ENCODE measurements at places on chromosomes 3 and 15.

- no peak for DNase-seq
These were observed 262.1 kb downstream of the NAALADL2 start for GRCh38 chr3:175121225-175121624.

GRCh38 chr15:57401546-57401945 lies 25.2 kb downstream of the CGNL1 start:
- no peak for DNase-seq

- no peak for DNase-seq
These were observed 84.0 kb upstream of the CACNA2D3 start for GRCh38 chr3:54038391-54038790.

DNA sequence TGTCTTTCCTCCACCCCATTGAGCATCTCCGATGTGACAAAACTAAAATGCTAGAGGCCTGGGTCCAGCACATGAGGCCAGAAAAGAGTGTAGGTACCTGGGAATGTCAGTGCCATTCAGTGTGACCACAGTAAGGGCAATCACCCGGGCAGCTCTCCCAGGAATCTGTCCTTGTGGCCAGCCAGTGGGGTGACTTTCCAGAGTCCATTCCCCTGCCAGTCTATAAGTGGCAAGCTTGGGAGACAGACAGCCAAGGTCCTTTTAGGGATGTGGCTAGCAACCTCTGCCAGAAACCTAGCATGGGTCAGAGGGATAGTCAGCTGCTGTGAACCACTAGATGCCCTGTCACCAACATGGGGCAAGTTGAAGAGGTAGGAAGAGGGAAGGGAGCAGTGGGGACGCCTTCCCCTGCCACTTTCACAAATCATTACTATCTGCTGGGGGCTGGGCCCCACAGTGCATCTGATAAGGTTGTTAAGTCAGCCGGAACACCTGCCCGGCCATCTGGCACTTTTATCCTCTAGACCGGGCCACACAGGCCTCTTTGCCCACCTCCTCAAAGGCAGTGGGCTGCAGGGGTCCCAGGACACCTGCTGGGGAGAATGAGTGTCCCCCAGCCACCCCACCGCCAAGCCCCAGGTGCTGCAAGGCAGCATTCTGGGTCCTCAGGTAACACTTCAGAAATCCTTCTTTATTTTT lies 24.8 kb upstream of the DET1 start:
- DNase-seq = no peak

DNA sequence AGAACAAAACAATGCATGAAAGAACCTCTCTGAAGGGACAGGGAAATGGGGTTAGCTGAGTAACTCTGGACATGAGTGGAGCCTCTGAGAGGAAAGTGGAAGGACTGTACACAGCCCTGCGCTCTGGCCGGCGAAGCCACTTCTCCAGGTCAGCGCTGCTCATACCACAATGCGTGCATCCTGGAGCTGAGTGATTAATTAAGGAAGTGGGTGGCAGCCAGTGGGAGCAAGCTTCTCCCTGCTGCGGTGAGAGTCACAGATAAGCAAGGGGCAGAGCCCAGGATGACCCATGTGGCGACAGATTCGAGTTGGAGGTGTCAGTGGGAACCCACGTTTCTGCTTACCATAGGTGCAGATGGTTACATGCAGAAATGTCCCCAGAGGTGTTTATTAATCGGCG lies 48.0 kb downstream of the KLF15 start:
- no peak for DNase-seq

- DNase-seq = no peak
These were observed 160.1 kb downstream of the PLCL2 start for GRCh38 chr3:17044855-17045254.

- no peak for DNase-seq
These were observed 2.6 kb upstream of the FLNB start for GRCh38 chr3:58005669-58006068.

GRCh38 chr3:176961916-176962315 lies 235.4 kb downstream of the TBL1XR1 start:
- DNase-seq = no peak

- DNase-seq = no peak
These were observed 199.2 kb upstream of the CFAP20DC start for GRCh38 chr3:59249004-59249403.

- no peak for DNase-seq
These were observed 59.3 kb upstream of the RAD18 start for GRCh38 chr3:9022305-9023225.

- DNase-seq = no peak
These were observed 62.8 kb downstream of the POLR2M start for GRCh38 chr15:57769266-57769665.

DNA sequence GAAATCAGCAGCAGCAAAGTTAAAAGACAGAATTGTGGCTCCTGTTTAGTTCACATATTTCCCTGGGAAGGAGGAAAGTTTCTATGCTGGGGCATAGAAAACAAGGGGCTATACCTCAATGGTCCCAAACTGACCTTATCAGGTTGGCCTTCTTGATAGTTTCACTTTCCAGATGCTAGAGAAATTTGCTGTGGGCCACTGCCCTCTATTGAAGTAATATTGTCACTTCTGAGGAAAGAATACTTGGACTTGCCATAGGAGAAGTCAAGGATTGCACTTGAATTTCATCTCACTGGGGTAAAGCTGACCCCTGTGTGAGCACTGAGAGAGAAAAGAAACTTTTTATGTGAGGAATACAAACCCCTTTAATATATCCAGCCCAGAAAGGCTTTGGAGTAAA lies 49.3 kb upstream of the XCR1 start:
- DNase-seq = no peak

DNA sequence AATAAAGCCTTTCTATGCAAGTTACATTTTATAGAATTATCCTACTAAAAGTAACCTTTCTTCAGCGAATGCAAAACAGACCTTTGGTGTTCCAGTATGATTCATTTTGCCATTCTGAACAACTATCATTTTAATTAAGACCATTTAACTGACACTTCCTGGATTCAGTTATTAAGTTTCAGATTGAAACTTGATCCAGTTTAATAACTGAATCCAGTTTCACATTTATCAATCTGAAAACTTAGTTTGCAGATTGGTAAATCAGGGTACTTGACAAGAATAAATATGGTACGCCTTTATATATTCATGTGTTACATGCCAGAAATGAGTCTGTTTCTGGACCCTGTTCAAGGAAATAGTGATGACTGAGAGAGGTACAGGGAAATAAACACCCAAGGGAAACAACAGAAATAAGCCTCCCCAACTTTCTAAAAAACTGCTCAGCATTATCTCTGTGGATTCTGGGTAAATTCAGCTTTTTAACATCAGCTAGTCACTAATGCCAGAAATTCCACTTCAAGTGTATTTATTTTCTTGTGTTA lies 23.3 kb upstream of the NFKBIZ start:
- DNase-seq = no peak

- DNase-seq = no peak
These were observed 203.7 kb downstream of the SLC9A9 start for GRCh38 chr3:143644370-143645089.

GRCh38 chr3:31922962-31923361 lies 58.1 kb downstream of the OSBPL10 start:
- DNase-seq = no peak

DNA sequence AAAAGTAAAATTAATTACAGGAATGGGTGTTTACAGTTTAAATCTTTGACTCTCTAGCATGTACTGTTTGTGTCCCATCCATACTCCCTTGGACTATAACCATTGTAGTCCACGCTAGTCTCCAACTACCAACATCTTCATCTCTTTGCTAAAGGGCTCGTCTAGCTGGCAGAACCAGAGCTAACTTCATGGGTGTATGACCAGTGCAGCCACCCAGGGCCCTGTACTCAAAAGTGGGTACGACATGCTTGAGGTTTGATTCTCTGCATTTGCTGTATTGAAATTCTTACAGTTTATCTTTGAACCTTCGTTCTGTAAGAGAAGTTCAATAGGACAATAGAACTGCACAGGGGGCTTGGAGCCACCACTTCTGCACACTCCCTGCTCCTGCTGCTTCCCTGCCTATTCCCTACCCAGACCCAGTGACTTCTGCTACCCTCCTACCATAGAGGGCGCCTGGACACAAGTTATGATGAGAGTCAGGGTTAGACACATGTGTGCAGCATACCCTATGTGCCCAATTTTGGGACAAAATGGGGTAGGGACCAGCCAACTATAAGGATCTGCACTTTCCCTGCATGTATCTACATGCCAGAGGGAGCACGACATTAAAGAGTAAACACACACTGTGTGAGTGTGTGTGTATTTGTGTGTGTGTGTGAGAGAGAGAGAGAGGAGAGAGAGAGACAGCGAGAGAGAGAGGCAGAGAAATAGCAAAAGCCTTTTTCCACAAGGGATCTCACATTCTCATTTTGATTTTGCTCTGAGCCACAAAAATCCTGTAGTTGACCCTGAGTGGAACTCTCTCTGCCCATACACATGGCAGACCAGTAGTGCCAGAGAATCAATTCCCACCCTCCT lies 59.0 kb upstream of the NECTIN3 start:
- no peak for DNase-seq

- no peak for DNase-seq
These were observed 29.6 kb upstream of the ADAMTS7 start for GRCh38 chr15:78840661-78841375.

DNA sequence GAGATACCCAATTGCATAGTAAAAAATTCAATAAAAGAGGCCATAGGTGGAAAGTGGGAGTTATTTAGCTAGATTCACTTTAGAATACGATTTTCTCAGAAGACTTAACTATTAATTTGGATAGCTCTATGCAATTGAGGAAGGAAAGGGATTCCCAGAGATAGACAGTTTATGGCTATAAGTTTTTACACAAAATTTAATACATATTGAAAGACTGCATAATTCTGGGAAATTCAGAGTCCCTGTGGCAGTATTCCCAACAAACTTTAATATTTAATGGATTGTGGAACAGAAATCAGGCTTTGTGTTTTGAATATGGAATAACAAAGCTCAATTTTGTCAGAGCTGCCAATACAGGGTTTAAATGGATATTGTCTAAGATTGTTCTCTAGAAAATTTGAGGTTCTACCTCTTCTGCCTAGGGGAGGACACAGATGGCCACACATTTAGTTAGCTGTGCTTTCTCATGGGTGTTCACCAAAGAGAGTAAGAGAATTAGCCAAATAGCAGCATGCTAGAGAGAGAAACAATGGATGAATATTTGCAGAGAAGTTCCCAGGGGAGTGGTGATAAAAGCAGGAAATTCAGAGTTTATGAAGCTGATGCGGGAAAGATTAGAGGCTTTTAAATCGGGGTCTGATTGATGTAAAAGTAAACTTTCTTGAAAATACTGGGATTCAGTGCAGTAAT lies 8.5 kb downstream of the ISL2 start:
- DNase-seq = no peak

DNA sequence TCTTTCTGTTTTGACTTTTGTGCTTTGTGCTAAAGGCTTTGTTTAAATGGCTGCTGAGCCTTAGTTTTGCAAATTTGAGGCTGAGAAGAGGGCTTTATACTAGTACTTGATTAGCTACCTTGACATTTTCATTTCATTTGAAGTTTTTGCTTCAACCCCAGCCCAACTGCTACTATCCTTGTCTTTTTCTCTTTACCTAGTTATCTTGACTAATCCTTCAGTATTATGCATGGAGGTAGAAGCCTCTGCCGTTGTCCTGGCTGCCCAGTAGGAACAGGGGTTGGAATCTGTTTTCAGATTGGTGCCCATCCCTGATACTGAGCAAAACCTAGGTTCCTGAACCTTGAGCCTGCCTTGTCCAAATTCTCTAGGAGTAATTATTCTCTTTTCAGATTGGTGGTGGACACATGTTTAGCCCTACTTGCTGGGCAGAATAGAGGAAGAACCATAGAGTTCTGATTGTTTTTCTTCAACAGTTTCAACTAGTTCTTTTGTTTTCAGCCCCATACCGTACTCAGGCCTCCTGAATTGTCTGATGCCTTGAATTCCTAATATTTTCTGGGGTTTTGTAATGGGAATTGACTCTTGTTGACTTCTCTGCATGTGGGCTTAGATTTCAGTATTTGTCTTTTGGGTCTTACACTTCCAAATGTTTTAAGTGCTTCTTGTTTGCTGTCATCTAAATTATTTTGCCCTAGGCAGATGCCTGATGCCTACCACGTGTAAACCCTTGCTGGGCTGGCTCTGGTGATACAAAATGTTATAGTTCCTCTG lies 143.2 kb downstream of the DOCK3 start:
- DNase-seq = no peak

DNA sequence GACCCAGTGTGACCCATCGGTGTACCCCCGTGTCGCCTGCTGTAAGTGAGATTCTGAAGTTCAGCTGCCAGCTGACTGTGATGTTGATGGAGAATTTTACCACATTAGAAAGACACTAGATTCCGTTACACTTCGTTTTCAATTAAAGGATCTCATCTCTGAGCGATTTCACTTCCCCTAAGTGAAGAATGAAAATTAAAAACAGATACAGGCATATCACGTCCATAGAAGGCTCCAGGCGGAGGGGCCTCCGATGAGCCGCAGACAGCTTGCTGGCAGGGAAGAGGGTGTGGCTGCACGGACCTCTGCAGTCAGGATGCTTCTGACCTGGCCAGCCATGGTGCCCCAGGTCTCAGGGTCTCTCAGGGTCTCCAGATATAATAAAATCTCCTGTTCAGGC lies 6.6 kb upstream of the CPN2 start:
- no peak for DNase-seq

DNA sequence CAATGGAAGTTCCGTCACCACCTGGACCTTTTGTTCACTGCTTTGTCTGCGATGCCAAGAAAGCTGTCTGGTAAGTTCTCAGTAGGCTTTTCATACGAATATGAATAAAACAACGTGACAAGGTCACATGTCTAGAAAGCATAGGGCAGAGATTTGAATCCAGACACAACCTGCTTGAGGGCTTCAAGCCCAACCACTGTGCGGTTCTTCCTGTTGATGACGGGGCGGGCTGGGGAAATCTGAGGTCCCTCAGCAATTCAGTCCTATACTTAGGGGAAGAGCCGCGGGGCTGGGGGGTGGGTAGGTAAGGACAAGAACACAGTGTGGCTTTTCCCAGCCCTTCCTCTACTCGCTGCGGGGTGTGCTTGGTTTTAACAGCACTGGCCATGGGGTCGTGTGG lies 32.4 kb upstream of the SMAD3 start:
- no peak for DNase-seq

GRCh38 chr15:86494475-86494874 lies 414.8 kb downstream of the AGBL1 start:
- no peak for DNase-seq

DNA sequence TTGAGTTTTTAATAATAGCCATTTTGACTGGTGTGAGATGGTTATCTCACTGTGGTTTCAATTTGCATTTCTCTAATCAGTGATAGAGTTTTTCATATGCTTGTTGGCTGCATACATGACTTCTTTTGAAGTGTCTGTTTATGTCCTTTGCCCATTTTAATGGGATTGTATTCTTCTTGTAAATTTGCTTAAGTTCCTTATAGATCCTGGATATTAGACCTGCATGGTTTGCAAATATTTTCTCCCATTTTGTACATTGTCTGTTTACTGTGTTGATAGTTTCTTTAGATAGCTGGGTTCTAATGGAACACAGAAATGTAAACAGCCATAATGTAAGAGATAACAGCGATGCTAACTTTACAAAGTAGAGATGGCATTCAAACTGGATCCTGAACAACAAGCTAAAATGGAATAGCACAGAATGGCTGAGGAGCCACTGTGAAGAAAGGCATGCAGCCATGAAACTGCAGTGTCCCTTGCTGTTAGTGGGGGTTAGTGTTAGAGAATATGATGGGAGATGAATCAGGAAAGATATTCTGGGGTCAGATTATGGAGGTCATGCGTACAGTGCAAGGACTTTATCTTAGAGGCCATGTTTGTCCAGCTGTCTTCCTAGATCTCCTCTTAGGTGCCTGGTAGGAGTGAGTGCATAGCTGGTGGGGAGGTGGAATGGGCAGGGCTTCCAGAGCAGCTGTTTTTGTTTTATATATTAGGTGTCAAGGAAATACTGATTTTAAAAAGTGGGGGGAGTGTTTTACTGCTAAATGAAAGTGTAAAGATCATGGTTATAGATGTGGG lies 48.1 kb downstream of the BBS4 start:
- no peak for DNase-seq

GRCh38 chr15:37034835-37035748 lies 65.3 kb downstream of the MEIS2 start:
- no peak for DNase-seq
